Activated naive CD8-positive, alpha-beta T cell treated with anti-CD3 and anti-CD28 coated beads, Interleukin-2, amount 50 U/mL, for 16 hours (primary cell): ENCODE measurements at places on chromosomes 11 and 22.

DNA sequence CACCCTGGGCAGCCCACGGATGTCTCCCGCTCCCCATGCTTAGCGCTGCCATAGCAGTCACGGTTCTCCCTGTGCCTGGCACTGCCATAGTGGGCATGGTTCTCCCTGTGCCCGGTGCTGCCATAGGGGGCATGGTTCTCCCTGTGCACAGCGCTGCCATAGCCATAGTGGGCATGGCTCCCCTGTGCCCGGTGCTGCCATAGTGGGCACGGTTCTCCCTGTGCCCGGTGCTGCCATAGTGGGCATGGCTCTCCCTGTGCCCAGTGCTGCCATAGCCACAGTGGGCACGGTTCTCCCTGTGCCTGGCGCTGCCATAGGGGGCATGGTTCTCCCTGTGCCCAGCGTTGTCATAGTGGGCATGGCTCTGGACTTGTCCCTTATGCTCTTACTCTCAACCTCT, 19.9 kb upstream of the ARAP1 start:
- DNase-seq, result no peak

GRCh38 chr11:1305063-1305495, 4.4 kb downstream of the TOLLIP start:
- no peak for DNase-seq

DNA sequence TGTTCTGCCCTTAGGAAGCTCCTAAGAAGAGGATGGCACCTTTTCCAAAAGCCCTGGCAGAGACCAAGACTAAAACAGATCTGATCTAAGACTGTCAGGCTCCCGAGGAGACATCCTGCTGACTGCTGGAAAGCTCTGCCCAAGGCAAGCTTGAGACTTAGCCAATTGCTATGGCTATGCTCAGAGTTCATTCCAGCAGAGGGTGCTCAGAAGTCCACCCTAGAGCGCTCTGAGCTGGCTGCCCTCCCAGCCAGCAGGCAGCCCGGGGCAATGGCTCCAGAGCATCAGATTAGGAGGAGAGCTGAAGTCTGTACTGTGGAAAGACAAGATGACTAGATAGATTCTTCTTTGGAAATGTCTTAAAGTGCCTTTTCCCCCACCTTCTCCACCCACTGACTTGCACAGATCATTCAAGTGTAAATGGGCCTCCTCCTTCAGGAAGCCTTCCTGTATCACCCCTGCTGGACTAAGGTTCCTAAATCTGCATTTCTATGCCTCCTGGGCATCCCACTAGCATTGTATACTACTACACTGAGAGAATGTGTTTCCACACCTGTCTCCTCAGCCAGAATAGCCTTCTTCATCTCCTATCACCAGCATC, 23.4 kb downstream of the LRRC55 start:
- no peak for DNase-seq

GRCh38 chr11:112903340-112903739, 57.9 kb upstream of the NCAM1 start:
- DNase-seq, result no peak

- no peak for DNase-seq
These were observed 5.4 kb downstream of the TBC1D10C start for GRCh38 chr11:67409261-67409666.
